ENCODE measurements at places on chromosomes 6 and 20.

- no peak for DNase-seq
Measured at GRCh38 chr20:7087803-7088202, 320.3 kb downstream of the BMP2 start.

- DNase-seq: no peak
Measured at GRCh38 chr6:164856138-164856537, 453.3 kb downstream of the C6orf118 start.

GRCh38 chr6:153670403-153671026 is 368.5 kb upstream of the OPRM1 start:
- no peak for DNase-seq

GRCh38 chr6:49782293-49782692 is 4.8 kb downstream of the PGK2 start:
- DNase-seq: no peak

GRCh38 chr20:19012676-19013075 is 199.1 kb downstream of the SCP2D1 start:
- DNase-seq: no peak

DNA sequence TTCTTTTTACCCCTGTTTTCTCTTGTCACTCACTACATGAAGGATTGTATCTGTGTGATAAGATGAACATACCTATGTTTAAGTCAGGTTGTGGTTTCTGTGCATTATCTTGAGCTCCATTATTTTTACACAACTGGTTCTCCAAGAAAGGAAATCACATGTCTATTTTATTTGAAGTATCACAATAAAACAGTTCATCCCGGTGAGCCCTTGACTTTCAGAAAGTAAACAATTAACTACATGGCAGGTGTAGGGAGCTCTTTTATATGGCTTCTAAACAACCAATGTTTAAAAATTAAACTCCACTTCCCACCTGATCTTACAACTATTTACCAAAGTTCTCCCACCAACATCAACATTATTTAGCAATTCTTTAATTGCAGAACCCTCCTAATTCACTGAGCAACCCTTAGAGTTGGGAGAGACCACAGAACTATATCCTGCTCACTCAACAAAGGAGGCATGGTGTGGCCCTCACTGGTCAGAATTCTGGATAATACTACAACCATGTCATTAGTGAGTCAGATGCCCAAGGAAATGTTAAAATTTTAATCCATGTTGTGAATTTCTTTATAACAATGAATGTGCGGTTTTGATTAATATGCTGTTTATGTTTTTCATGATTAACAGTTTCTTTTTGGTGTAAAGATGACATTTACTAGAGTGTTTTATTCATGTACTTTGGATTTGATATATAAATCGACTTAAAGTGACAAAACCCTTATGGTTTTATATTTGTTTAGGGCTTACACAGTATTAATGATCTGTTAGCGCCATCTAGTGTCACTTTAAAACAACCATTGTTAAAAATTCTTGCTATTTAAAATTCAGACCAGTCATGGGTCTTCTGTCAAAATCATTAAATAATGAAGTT is 50.0 kb upstream of the SCGN start:
- no peak for DNase-seq

GRCh38 chr20:51125780-51126179 is 102.9 kb upstream of the KCNG1 start:
- DNase-seq: no peak

DNA sequence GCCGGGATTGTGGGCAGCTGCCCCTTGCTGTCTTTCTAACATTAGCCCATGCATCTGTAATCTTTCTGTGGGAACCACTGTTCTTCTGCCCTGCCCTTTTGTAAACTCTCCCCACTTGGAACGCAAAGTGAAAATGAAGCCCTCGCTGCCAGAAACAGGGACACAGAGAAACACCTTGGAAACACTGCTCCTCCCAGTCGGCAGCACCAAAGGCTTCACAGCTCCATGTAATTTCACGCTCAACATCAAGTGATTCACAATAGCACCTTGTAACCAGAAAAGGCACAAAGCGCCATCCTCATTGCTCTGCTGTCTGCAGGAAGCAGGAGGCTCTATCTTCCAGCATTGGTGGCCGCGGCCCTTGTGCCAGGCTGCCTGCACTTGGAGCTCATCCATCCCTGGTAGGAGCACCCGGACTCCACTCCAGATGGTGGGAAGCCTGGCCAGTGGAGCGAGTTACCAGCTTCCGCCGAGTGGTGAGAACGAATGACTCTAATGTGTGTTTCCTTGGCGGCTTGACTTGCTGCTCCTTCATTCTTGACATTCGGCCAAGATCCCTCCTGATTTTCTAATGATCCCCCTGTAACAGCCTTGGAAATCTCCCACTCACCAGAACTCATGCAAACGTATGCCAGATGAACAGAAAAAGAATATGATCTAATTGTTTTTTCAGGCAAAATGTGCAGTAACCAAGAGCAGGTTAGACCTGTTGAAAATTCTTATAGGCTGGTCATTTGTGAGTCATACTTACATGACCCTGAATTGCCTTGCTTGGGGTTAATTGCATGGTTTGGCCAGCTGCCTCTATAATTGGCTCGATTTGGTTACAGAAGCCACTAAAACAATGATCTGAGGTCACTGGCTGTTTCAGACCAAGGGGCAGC is 169.1 kb upstream of the CDYL start:
- DNase-seq: no peak

- DNase-seq: no peak
Measured at GRCh38 chr6:113695516-113695915, 161.6 kb upstream of the MARCKS start.

- no peak for DNase-seq
Measured at GRCh38 chr20:18443886-18444285, 22.9 kb downstream of the DZANK1 start.

GRCh38 chr20:2761885-2762284 is 38.5 kb downstream of the CPXM1 start:
- DNase-seq: no peak

DNA sequence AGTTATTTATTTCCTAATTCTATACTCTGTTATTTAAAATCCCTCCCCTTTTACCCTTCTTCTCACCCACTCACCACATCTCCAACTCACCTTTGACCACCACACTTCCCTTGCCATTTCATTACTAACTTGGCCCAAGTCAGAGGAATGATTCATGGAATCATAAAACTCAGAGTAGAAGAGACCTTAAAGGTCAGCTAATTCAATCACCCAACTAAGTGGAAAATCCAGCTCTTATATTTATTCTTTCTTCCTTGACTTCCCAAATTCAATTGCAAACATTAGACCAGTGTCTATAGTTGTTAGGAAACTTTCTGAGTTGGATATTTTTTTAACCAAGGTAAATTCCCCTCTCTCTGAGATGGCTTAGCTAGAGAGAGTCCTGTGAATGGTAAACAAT is 26.5 kb upstream of the HEY2 start:
- no peak for DNase-seq

GRCh38 chr6:34859951-34860350 is 27.9 kb downstream of the TAF11 start:
- no peak for DNase-seq

GRCh38 chr20:36010076-36010475 is 41.7 kb downstream of the CNBD2 start:
- DNase-seq: no peak

- DNase-seq: no peak
Measured at GRCh38 chr6:167462514-167463312, 137.8 kb downstream of the TTLL2 start.

GRCh38 chr20:37764333-37764935 is 70.6 kb downstream of the CTNNBL1 start:
- no peak for DNase-seq

- DNase-seq: peak; percentile 42
Measured at GRCh38 chr6:132530293-132530974, 7.6 kb upstream of the TAAR9 start.

GRCh38 chr6:112196306-112196705 is 58.1 kb downstream of the LAMA4 start:
- no peak for DNase-seq

DNA sequence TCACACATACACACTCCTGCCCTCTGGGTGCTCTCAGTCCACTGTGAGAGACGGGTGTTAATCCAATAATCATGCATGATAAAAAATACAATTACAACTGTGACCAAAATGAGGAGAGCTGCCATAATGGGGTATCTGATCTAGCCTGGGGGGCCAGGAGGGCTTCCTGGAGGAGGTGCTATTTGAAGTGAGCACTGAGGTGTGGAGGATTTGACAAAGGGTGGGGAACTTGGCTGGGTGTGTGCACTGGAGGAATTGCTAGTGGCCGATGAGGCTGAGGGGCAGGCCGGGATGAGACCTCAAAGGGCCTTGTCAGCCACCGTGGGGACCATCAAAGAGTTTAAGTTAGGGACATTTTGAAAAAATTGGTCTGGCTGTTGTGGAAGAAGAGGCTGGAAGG is 34.8 kb downstream of the VSTM2L start:
- DNase-seq: no peak

DNA sequence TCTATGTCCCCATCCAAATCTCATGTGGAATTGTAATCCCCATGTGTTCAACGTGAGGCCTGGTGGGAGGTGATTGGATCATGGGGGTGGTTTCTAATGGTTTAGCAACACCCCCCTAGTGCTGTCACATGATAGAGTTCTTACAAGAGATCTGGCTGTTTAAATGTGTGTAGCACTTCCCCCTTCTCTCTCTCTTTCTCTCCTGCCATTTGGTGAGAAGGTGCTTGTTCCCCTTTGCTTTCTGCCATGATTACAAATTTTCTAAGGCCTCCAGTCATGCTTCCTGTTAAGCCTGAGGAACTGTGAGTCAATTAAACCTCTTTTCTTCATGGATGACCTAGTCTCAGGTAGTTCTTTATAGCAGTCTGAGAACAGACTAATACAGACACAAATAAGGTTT is 165.4 kb downstream of the OGFRL1 start:
- no peak for DNase-seq

- DNase-seq: no peak
Measured at GRCh38 chr6:128395188-128395587, 125.2 kb downstream of the PTPRK start.

DNA sequence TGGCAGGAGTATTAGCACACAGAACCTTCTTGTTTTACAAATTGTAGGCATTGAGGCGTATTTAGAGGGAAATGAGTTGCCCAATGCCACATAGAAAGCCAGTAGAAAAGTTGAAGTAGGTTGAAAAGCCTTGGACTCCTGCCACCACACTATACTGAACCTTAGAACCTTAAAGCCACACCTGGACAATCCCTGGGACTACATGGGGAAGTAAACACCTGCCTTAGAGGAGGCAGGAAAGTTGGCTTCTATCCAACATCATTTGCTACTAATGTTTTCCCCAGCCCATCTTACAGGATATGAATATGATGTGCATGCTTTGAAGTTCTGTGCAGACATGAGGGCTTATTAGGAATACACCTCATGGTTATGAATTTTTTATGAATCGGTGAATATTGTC is 5.3 kb upstream of the EPPIN start:
- DNase-seq: no peak

DNA sequence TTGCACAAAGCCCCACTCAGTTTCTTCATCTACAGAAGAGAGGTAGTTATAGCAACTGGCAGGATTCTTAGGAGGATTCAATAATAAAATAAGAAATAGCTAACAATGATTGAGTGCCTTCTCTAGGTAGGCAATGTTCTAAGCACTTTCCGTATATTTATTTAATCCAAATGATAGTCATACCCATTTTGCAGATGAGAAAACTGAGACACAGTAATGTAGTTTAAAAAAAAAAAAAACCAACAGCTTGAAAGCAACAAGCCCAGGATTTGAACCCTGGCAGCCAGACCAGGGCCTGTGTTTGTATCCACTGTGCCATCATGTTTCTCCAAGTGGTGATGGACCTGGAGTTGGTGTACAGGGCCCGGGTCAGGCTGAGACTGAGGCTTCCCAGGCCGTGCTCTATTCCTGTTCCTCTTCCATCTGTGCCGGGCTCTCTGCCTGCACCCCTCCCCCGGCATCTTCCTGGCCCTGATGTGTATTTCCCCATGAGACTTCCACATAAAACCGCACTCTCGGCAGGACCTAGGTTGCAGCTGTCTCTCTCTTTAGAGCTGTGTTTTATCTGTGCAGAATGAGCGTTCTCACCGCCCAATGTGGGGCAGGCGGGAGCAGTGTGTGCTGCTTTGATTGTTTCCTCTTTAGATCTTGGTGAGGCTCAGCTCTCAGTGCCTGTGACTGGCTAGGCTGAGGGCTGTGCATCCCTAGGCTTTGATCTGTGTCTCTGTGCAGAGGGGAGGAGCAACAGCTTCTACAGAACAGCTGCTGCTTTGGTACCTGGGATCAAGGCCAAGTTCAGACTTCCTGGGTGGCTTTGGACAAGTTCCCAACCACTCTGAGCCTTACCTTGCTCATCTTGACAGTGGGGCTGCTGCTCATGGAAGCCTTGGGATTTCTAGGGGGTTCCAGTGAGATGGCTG is 49.5 kb downstream of the TOX2 start:
- DNase-seq: no peak

- DNase-seq: no peak
Measured at GRCh38 chr6:134714679-134715078, 235.2 kb downstream of the ALDH8A1 start.

GRCh38 chr6:81204731-81205130 is 547.8 kb downstream of the TENT5A start:
- no peak for DNase-seq

DNA sequence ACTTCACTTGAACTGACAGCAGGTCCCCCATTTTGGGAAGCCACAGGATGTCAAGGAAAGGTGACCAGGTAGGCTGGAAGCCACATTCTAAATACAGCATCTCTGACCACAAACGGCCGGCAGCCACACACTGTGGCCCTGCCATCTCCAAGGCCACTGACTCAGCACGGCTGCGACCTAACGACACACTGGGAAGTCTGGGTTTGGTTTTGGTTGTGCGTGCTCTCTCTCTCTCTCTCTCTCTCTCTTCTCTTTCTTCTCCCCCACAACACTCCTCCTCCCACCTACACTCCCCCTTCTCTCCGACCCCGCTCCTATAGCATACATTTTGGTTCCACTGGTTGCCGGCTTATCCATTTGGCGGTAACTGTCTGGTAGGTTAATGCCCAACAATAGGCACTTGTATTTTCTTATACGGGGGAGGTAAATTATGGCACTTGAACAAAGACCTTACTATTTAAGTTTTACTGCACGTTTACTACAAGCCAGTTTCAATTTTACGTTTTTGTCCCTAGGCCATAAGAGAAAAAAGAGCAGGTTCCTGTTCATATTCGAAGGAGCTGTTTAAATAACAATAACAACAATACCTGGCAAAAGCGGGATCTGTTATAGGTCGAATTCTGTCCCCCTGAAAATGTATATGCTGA is 103.6 kb downstream of the GMDS start:
- DNase-seq: no peak

DNA sequence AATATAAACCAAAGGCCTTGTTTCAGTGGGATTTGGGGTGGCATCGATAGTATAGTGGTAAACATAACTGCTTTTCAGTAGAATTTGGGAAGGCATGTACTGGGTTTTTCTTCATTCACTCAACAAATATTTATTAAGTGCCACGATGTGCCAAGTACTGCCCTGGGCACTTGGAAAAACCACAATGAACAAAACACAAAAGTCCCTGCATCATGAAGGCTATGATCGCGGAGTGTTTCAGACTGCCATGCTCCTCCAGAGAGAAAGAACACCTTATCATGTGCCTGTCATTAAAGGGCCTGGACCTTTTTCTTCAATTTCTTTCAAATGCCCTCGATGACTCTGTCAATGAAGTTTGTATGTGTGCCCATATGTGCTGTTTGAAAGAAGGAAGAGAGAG is 59.2 kb upstream of the CEP85L start:
- DNase-seq: no peak

- DNase-seq: no peak
Measured at GRCh38 chr6:45712786-45713185, 302.9 kb downstream of the CLIC5 start.

Measured in stimulated activated CD8-positive, alpha-beta memory T cell treated with anti-CD3 and anti-CD28 coated beads, Interleukin-7, amount 100 ng/mL, for 24 hours (primary cell).